ENCODE measurements at places on chromosomes 3 and 15. TPM values are rescaled to one million over a fixed set of nuclear protein-coding genes. Genes with fewer than 3 reads are reported as not detected.
A peak's percentile ranks its signal among the peaks of the same experiment; 100 is the strongest.

DNA sequence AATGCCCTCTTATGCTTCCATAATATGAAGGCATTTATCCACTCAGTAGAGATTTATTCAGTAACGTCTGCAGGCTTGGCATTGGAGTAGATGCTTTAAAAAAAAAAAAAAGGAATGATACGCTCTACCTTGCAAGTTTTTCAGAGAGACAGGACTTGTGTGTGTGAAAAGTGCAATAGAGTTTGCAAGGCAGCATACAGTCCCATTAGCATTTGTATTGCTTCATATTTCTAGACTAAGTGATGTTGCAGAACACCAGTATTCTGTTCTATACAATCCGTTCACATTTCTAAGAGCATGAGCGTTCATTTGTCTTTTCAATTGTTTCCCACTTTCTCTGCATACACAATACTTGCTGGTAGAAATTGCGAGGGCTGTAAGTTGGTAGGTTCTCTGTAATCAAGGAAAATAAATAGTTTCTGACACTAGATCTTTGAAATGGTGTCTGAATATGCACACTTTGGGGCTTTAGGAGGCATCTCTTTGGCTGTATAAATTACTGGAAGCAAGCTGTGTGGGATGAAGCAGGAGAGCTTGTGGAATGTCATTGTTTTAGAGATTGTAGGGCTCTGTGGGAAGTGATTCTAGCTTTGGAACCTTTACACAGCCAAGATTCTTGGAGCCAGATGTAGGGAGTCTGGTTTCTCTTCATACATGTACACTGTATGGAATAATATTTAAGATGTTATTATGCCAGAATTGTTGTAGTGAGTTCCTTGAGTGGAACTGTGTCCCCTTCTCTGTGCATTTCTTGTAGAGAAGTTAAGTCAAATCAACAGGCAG is 262.7 kb downstream of the FEZF2 start:
- no peak for DNase-seq

The PPP2R3A gene
- 2.3 TPM for total RNA-seq

DNA sequence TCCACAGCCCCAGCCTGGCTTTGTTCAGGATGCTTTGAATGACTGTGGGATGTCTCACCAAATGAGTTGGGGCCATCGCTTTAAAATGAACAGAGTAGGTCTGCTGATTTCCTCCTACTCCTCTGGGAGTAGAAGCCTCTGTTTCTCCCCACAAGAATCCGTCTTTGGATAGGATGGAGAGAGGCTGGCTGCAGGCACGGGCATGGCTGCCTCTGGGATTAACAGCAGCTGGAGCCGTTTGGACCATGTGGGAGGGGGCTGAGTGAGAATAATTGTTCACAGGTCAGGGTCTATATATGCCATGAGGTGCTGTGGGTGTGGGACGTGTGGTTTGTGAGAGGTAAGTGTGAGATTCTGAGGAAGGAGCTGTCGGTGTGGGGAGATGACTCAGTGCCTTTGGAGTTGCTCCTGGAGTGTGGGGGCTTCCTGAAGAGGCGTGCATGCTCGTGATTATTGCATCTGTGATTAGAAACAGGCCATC is 48.0 kb upstream of the APEH start:
- DNase-seq, result no peak

The TEX9 gene
- total RNA-seq, result 3.6 TPM

The ERICH6 gene
- not detected for total RNA-seq

GRCh38 chr3:165518346-165518745 is 318.9 kb downstream of the BCHE start:
- DNase-seq, result no peak

- DNase-seq, result no peak
Observed at GRCh38 chr3:56361731-56362130, 106.5 kb downstream of the ERC2 start.

DNA sequence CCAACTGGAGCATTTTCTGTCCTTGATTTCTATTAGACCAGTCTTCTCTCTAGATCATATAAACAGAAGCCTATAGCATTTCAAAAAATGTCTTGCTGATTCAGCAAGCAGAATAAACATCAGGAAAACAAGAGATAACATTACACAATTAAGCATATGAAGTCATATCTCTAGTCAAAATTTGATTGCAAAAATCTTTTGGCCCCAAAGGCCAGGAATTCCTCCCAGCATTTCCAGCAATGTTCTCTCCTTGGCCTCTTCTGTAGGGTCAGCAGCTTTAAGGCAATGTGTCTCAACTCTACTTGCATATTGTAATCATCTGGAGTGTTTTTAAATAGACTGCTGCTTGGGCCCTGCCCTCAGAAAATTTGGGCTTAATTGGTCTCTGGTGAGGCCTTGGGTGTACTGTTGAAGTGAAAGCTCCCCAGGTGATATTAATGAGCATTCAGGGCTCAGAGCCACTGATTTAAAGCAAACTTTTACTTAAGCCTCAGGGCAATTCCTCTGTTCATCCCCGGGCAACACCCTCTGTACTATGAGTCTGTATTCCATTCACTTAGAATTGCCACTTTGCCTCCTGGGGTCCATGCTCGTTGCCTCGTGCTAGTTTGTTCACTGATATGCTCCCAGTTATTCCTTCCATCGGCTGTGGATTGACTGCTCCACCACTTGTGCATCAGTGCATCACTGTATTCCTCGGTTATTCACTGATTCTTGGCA is 1072.6 kb downstream of the ROBO2 start:
- no peak for DNase-seq

DNA sequence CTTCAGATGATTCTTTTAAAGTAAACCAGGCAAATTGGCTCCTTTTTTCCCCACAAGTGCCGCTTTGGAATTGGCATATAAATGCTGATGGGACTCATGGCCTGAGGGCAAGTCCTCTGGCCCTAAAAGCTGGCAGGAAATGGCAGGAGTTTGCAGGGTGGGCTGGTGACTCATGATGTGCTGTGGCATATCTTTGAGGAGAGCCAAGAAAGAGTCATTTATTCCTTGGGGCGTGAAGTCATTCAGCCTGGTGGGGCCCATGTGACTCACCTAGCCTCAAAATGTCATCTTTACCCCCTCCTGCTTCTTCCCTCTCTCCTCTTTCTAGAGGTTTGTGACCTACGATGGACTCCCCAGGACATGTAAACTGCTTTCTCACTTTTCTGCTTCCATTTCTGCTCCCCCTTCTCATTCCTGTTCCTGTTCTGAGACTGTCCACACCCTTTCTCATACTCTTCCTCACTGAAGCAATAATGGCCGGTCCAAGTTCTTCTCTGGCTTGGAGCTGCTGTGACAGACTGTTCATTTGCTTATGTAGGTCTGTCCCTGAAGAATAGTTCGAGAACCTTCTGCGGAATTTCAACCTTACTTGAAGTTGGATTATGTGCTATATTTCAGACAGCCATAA is 326.1 kb downstream of the SATB1 start:
- peak; percentile 74 for DNase-seq

DNA sequence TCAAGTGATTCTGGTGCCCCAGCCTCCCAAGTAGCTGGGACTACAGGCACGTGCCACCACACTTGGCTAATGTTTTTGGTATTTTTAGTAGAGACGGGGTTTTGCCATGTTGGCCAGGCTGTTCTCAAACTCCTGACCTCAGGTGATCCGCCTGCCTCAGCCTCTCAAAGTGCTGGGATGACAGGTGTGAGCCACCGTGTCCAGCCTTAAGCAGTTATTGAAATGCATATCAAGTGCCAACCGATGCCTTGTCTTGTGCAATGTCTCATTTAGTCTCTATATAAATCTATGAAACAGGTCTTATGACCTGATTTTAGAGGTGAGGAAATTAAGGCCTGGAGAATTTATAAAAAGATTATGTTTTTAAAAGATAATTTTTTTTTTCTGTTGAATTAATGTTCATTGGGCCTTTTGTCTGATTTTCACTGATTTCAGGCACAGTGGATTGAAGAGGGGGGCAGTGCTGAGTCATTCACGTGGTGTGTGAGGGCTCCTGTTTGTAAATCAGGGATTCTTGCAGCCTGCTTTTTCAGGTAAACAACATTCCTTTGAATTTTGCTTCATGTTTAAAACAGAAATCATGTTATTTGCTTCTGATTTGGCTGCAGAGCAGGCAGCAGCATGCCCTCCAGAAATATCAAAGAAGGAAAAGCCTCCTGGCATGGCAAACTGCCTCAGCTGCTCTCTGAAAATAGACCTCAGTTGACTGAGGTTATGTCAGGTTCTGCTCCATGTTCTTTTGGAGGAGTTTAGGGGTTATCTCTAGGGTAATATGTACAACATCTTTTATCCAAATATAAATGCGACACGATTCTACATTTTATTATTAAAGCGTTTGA is 407.0 kb upstream of the RGMA start:
- DNase-seq, result no peak

Data from HT-29 (cell line).